ENCODE measurements at places on chromosomes 4 and X. TPM values are rescaled to one million over a fixed set of nuclear protein-coding genes. Genes with fewer than 3 reads are reported as not detected.

Gene PRSS48
- not detected for total RNA-seq

Gene EPGN
- 0.07 TPM for total RNA-seq

Gene GAGE2A
- not detected for total RNA-seq

Gene KLF8
- total RNA-seq: not detected

Gene SSX2B
- total RNA-seq: not detected

Gene ZXDA
- 1.9 TPM for total RNA-seq

Gene SLC4A4
- 2.4 TPM for total RNA-seq

Gene NEIL3
- total RNA-seq: 13.0 TPM

Gene CFP
- total RNA-seq: 0.37 TPM

Gene ELF4
- total RNA-seq: 32.5 TPM

Gene SSX4
- total RNA-seq: not detected

Gene ATP8A1
- total RNA-seq: 0.03 TPM

Gene KLHL4
- 3.1 TPM for total RNA-seq

Gene TCEAL8
- 27.5 TPM for total RNA-seq

Gene F8A3
- total RNA-seq: 0.93 TPM

All from A549 treated with CORT108297 at 1 μM for 4 hours (cell line).